ENCODE measurements at places on chromosomes 11 and 22.

- DNase-seq, result no peak
These were observed 6.8 kb upstream of the PLAAT3 start for GRCh38 chr11:63621071-63621470.

- peak; percentile 99 for DNase-seq
These were observed at the start of gene TMEM132A for GRCh38 chr11:60924110-60924905. TMEM132A (plus strand) TSS chr11:60924460; CDS start chr11:60924634, 174 bp downstream.

DNA sequence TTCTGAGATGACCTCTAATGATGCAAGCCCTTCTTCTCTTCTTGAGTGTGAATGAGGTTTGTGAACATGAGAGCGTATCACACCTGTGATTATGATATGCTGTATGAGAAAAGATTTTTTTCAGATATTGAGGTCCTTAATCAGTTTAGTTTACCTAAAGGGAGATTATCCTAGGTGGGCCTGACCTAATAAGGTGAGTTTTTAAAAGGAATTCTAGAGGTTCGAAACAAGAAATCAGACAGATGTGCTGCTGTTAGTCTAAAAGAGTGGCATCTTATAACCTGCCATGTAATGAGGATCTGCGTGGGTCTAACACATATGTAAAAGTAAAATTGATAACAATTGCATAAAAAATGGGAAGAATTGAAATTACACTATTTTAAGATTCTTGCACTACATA lies 33.8 kb downstream of the MSANTD4 start:
- no peak for DNase-seq

- DNase-seq, result peak; percentile 30
These were observed 2.8 kb upstream of the AIFM3 start for GRCh38 chr22:20964090-20964798.

DNA sequence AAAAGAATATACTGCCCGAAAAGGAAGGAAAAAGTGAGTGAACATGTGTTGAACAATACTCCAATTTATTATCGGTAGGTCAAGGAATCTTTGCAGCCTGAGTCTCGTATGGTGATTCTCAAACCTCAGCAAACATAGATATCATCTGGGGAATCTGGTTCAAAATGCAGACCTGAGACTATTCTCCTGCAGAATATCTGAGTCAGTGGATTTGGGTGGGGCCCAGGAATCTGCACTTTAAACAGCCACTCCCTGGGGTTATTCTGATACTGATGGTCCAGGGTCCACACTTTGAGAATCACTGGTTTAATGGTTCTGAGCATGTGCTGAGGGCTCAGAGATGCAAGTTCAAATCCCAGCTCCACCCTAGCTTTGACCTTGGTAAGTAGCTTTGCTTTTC lies 53.6 kb upstream of the GRK3 start:
- DNase-seq, result no peak

DNA sequence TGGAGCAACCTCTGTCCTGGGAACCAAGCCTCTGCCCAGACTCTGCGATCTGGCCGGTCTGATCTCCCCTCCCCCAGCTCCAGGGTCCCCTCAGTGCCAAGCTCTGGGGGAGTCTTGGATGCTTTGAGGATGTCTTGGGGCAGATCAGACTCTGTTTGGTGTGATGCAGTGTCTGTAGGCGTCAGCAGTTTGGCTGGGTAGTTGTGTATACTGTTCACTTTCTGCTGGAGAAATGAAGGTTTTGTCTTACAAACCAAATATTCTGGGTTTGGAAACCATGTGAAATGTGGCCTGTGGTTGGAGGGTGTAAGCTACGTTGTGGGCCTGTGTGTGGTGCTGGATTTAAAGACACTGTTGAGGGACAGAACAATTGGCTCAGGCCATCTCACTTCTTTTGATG lies 4.6 kb downstream of the INSC start:
- no peak for DNase-seq

- DNase-seq, result no peak
These were observed 5.0 kb downstream of the ASCL2 start for GRCh38 chr11:2265396-2265795.

DNA sequence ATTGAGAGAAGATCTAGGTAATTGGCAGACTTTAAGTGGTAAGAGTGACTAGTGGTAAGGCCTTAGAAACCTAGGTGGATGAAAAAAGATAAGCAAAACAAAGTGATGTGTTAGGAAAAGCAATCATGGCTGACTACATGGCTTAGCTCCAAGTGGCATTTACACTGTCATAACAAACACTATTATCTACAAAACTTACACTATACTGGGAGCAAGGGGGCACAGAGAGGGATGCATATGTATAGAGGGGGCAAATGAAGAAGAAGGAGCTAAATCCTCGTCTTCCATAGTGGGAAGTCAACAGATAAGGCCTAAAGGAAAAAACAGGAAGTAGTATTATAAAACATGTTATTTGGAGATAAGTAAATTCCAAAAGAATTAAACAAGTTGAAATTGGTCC lies 32.5 kb downstream of the ADORA2A start:
- no peak for DNase-seq

DNA sequence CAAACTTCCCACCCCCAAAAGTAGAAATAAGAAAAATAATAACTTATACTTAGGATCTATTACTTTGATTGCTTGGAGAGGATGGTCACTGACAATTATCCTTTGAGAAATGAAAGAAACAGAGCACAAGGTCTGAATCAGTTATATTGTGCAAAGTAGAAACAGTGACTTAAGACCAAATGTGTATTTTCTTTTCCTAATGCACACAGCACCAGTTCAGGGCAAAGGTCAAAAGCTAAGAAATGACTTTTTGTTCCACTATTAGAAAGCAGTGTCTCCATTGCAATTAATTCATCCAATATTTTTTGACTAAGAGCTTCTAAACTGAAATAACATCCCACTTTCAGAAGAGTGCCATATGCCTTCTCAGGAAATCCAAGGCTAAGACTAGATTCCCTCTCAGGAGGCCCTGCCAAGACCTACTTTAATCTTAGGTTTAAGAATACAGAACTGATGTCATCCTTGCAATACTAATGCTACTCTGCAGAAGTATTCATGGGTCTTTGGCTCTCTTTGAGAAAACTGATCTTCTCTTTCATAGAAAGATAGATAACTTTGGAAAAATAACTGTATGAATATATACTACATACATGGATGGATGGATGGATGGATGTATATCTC lies 147.0 kb downstream of the APOL5 start:
- DNase-seq, result no peak

GRCh38 chr11:12666915-12667314 lies 7.3 kb upstream of the TEAD1 start:
- no peak for DNase-seq

GRCh38 chr11:121032546-121032945 lies 8.6 kb downstream of the TBCEL start:
- DNase-seq, result no peak

GRCh38 chr22:46604306-46604690 lies 15.9 kb upstream of the GRAMD4 start:
- DNase-seq, result no peak

- no peak for DNase-seq
These were observed 1.5 kb downstream of the SYT12 start for GRCh38 chr11:67024410-67024809.

DNA sequence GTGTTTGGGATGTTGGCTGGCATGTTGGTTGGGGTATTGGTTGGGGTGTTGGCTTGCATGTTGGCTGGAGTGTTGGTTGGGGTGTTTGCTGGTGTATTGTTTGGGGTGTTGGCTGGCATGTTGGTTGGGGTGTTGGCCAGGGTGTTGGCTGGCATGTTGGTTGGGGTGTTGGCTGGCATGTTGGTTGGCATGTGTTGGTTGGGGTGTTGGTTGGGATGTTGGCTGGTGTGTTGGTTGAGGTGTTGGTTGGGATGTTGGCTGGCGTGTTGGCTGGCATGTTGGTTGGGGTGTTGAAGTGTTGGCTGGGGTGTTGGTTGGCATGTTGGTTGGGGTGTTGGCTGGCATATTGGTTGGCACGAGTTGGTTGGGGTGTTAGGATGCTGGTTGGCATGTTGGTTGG lies 24.5 kb downstream of the OTUB1 start:
- DNase-seq, result no peak

DNA sequence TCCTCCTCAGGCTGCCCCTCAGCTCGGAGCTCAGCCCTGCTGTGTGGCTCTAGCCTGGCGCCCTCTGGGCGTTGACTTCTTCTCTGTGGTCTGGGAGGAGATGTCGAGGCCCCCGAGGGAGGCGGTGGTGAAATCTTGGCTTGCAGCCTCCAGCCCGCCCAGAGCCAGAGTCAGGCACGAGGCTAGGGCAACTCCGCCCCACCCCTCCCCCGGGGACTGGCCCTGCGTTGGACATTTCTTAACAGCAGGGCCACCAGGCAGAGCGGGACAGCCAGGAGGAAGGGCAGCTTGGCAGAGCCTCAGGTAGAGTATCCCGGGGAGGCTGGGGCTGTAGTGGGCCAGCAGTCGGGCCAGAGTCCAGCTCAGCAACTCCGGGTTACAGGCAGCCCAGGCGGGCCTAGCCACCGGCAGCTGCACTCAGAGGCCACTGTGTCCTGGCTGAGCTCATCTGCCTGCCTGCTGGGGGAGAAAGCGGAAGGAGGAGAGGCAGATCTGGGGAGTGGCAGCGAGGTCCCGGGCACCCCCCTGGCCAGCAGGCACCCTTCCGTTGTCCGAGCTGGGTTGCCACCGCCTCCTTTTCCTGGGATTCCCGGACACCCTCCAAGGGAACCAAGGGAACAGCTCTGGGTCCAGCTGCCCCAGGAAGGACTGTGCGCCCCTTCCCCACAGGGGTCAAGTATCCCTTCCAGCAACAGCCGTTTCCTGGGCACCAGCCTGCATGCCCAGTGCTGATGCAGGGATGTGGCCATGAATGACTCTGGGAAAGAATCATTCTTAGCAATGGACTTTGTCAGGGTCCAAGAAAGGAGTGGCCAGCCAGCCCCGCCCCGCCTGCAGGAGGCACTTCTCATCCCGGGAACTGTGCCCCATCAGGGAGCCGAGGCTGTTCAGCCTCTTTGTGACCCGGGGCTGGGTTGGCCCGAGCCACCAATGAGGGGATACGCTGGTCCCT lies at the start of gene ALDH3B1:
TSS of gene ALDH3B1 (plus strand) at position 238 of the 952 bp plus-strand sequence. CDS start 4,971 bp downstream, outside the sequence.
- peak; percentile 52 for DNase-seq
